K562 (cell line): ENCODE measurements at places on chromosomes 13 and 19.
A peak's percentile ranks its signal among the peaks of the same experiment; 100 is the strongest.

DNA sequence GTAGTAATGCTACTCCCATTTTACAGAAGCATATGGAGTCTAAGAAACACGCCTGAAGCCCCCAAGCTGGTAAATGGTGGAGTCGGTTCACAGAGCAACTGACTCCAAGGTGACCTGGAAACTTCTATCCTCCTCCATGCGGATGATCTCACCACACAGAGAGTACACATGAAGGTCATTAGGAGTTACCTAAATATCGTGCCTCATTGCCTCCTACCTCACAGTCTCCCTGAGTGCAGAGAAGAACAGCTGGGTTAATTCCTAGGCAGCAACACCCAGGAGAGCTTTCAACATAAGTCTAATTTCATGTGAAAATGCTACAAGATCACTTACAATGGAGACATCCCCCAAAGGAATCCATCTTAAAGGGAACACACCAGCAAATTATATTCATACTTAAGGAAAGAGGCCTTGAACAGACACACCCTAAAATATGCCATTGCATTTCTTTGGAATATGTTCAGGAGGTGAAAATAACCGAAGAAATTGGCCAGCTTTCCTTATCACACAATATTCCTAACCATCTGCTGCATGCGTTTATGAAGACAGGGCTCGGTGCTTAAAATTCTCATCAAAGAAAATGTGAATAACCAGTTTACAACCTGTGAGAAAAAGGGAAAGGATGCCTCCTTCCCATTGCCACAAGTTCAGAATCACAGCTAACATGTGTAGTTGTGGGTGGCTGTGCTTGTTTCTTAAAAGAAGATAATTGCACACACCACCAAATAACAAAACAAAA is 203.6 kb upstream of the NBEA start:
- H3K4me3 ChIP-seq, result no peak overlapping the region
- no peaks in the 10 kb centered on the region for H3K4me1 ChIP-seq
- no peak for DNase-seq

GRCh38 chr13:73738626-73739025 is 395.6 kb downstream of the KLF12 start:
- H3K27me3 ChIP-seq, result no peaks in the 10 kb centered on the region
- DNase-seq, result no peak
- H3K4me3 ChIP-seq, result no peak overlapping the region
- no peaks in the 10 kb centered on the region for H3K4me1 ChIP-seq
- no peak overlapping the region for H3K27ac ChIP-seq
- no peaks in the 10 kb centered on the region for H3K36me3 ChIP-seq

GRCh38 chr19:8849232-8849631 is 17.1 kb downstream of the MBD3L1 start:
- no peaks in the 10 kb centered on the region for H3K27me3 ChIP-seq
- H3K27ac ChIP-seq, result no peak overlapping the region
- H3K36me3 ChIP-seq, result no peaks in the 10 kb centered on the region

GRCh38 chr13:93674337-93674755 is 447.7 kb downstream of the GPC6 start:
- H3K36me3 ChIP-seq, result no peaks in the 10 kb centered on the region
- no peak overlapping the region for H3K4me3 ChIP-seq
- H3K4me1 ChIP-seq, result no peaks in the 10 kb centered on the region

DNA sequence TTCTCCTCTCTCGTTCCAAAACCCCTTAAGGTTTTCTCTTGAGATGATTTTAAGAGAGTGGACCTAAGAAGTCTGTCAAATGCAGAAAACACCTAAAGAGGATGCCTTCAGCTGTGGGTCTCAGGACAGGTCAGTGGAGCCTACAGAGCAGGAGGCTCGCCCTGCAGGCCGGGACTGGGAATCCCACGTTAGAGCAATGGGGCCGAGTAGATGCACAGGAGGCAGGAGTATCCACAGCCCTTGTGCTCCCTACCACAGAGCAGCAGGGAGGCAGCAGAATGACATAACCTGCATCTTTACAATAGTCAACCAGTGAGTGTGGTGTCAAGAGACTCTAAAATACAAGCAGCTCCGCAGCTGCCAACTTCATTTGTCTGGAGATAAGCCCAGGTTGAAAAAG is 229.4 kb downstream of the MTUS2 start:
- no peaks in the 10 kb centered on the region for H3K36me3 ChIP-seq
- no peak for DNase-seq
- no peak overlapping the region for H3K4me3 ChIP-seq

DNA sequence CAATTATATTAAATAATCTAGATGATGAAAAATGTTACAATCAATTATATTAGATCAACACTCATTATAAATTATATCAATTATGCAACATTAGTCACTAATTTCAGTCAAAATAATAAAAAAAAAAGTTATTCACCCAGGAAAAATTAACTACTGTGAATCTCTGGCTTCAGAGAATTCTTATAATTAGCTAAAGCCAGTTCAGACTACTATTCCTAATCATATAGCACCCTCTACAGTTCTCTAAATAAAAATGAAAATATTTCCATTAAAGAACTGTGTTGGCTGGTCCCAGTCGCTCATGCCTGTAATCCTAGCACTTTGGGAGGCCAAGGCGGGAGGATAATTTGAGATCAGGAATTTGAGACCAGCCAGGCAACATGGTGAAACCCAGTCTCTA is 33.0 kb downstream of the XPO4 start:
- no peaks in the 10 kb centered on the region for H3K4me1 ChIP-seq
- peaks cover 18% of the 10 kb centered on the region; the same call in 2 of the 3 replicates for H3K36me3 ChIP-seq
- H3K27ac ChIP-seq, result no peak overlapping the region
- no peak for DNase-seq
- H3K4me3 ChIP-seq, result no peak overlapping the region

DNA sequence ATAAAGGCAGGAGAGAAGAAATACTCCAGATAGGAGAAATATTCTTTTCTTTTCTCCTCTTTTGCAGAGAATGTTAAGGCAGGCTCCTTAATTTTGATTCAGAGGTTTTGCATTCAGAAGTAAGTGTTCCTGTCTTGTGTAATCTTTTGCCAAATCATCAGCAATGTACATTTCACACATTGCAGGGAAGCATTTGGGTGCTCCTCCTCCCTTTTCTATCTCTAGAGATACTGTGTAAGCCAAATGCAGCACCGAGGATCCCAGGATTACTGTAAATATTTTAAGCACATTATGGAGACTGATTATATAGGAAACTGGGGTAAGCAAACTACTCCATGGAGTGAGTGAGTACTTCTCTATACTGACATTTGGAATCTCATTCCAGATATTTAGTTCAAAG is 7.2 kb downstream of the ATP8A2 start:
- H3K4me3 ChIP-seq, result no peak overlapping the region
- no peaks in the 10 kb centered on the region for H3K27me3 ChIP-seq
- DNase-seq, result peak; percentile 33
- no peaks in the 10 kb centered on the region for H3K36me3 ChIP-seq
- peak overlapping the region; percentile 97 for H3K27ac ChIP-seq

GRCh38 chr13:99179460-99179859 is 21.2 kb upstream of the UBAC2 start:
- no peak overlapping the region for H3K4me3 ChIP-seq
- no peak overlapping the region for H3K27ac ChIP-seq
- H3K4me1 ChIP-seq, result no peaks in the 10 kb centered on the region; the same call in 2 of the 3 replicates
- no peaks in the 10 kb centered on the region for H3K27me3 ChIP-seq

DNA sequence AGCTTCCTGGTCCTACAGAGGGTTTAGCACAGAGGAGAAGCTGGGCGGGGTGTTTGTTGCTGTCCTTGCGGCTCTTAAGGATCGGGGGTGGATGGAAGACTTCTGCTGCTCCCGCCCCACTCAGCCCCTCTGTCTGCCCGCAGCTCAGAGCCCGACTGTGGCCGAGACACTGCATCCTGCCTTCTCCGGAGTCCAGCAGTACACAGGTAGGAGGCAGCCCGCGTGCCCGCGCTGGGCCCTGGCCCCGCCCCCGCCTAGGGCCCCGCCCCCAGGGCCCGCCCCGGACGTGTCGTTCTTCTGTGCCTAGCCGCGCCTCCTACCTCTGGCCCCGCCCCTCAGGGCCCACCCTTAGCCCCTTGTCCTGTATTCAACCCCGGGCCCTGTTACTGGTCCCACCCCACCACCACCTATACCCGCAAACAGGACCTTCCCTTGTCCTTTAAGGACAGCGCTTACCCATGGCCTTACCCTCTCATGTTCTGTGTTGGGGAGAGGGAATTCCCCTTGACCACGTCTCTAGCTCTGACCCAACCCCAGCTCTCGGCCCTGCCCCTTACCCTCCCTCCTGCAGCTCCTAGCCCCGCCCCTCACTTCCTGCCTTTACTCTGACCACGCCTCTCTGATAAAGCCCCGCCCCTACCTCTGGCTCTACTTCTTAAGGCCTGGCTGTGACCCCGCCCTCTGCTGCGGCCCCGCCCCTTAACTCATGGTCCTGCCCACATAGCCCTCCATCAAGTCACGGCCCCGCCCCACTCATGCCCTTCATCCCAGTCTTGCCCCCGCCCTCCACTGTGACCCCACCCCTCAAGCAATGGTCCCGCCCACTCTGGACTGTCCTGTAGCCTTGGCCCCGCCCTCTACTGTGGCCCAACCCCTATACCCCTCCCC is 60.5 kb downstream of the CELF5 start:
- peaks cover 26% of the 10 kb centered on the region for H3K27me3 ChIP-seq
- peak; percentile 89 for DNase-seq
- peaks cover 33% of the 10 kb centered on the region for H3K4me1 ChIP-seq
- H3K36me3 ChIP-seq, result no peaks in the 10 kb centered on the region
- H3K4me3 ChIP-seq, result peak overlapping the region; percentile 43

GRCh38 chr13:113452942-113453901 is at the start of gene ADPRHL1:
Gene ADPRHL1 (minus strand): TSS chr13:113453488. CDS start chr13:113453437, 51 bp downstream.
- no peaks in the 10 kb centered on the region for H3K27me3 ChIP-seq
- no peak within 1 kb of the TSS for H3K27ac ChIP-seq
- no peak for DNase-seq
- H3K4me3 ChIP-seq, result no peak within 1 kb of the TSS

- H3K27me3 ChIP-seq, result no peaks in the 10 kb centered on the region; the same call in 2 of the 3 replicates
- H3K4me1 ChIP-seq, result no peaks in the 10 kb centered on the region
- no peak overlapping the region for H3K27ac ChIP-seq
- no peak overlapping the region for H3K4me3 ChIP-seq
These were observed 29.3 kb upstream of the ZNF536 start for GRCh38 chr19:30342901-30343300.

- peaks cover 11% of the 10 kb centered on the region; the same call in 2 of the 3 replicates for H3K4me1 ChIP-seq
- DNase-seq, result no peak
- H3K36me3 ChIP-seq, result no peaks in the 10 kb centered on the region
- no peak overlapping the region for H3K4me3 ChIP-seq
- no peaks in the 10 kb centered on the region for H3K27me3 ChIP-seq
These were observed 460.0 kb downstream of the COG6 start for GRCh38 chr13:40115426-40115825.

DNA sequence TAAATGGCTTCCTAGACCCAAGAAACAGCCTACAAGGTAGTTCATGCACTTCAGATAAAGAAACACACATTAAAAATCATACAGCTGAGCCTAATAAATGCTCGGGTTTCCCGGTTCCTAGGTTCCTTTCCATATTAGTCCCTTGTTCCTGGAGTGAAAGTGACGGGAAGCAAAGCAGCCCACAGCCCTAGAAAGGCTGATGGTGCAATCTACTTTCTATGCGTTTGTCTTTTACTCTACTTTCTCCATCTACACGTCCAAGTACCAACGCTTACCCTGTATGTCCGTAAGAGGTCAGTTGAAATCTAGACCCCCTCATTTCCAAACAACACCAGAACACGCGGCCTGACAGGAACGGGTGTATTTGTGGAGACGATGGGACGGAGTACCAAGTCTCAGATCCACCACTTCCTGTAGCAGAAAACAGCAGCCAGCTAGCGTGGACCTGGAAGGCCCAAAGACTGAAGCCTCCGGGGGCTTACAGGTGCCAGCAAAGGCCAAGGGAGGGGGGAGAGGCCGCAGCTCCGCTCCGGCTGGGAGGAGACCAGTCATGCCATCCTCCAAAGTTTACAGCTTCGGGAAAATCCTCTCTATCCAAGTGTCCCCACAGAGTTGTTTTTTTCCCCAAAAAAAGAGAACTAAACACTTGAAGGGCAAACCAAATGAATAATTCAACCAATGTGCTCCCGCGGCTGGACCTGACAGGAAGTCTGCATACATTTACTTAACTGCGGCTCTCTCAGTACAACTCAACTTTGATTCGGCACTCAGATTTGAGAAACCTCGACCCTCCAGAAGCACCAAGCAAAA is 34.1 kb downstream of the STK24 start:
- H3K36me3 ChIP-seq, result peaks cover 10% of the 10 kb centered on the region; the same call in 2 of the 3 replicates
- H3K27me3 ChIP-seq, result no peaks in the 10 kb centered on the region
- no peak for DNase-seq

DNA sequence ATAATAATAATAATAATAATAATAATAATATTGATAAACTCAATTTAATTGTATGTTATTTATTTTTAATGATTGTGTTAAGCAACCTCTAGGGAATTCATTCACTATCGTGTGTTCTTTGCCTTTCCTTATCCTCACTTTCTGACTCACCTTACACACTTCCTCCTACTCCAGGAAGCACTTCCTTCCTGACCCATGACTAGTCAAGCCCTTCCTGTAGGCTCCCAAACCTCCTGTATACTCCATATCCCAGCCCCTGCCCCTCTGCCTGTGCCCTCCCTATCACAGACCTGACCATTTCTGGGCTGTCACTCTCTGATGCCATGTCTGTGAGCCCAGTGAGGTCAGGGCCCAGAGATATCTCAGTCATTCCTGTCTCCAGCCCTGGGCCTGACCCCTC is 7.6 kb downstream of the LGALS4 start:
- 0 out of 2 replicates have a peak, but pooled peaks cover 7% of the 10 kb centered on the region for H3K27me3 ChIP-seq
- peak; percentile 9 for DNase-seq
- no peaks in the 10 kb centered on the region for H3K36me3 ChIP-seq

DNA sequence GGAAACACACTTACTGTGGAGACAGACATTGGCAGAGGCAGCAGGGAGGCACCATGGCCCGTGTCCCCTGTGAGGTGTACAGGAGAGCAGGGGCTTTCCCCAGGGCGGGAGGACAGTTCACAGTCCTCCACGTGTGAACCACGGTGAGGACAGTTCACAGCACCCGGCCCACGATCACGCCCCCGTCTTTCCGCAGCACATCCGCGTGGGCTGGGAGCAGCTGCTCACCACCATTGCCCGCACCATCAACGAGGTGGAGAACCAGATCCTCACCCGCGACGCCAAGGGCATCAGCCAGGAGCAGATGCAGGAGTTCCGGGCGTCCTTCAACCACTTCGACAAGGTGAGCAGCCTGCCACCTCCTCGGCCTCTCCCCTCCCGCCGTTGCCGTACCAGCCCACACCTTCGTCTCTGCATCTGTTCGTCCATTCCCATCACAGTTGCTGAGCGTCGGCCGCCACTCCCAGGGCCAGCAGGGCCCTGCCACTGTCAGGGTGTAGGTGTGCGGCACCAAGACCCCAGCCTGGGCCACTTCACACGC is 17.4 kb downstream of the CAPN12 start:
- no peak for DNase-seq
- no peak overlapping the region for H3K27ac ChIP-seq
- H3K36me3 ChIP-seq, result peaks cover 94% of the 10 kb centered on the region; the same call in 2 of the 3 replicates
- peaks cover 49% of the 10 kb centered on the region for H3K4me1 ChIP-seq

DNA sequence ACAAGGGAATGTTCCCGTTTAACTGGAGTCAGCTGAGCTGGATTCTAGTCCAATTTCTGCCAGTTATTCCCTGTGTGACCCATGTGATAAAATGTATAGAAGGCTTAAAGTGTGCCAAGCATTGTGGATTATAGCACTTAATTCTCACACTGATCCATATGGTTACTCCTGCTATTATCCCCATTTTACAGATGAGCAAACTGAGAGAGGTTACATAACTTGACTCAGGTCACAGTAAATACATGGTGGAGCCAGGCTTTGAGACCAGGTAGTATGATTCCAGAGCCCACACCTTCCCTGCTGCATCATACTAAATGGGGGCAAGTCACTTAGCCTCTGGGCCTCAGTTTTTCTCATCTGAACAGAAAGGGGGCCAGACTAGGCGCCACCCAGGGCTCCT is 2.0 kb upstream of the DHRS12 start:
- no peak for DNase-seq
- no peak overlapping the region for H3K27ac ChIP-seq
- no peaks in the 10 kb centered on the region for H3K36me3 ChIP-seq
- peaks cover 18% of the 10 kb centered on the region; the same call in 2 of the 3 replicates for H3K4me1 ChIP-seq
- H3K4me3 ChIP-seq, result no peak overlapping the region
